ENCODE measurements at places on chromosomes 2 and 18.

GRCh38 chr2:133293544-133294353 is 274.5 kb downstream of the NCKAP5 start:
- no peak for DNase-seq

DNA sequence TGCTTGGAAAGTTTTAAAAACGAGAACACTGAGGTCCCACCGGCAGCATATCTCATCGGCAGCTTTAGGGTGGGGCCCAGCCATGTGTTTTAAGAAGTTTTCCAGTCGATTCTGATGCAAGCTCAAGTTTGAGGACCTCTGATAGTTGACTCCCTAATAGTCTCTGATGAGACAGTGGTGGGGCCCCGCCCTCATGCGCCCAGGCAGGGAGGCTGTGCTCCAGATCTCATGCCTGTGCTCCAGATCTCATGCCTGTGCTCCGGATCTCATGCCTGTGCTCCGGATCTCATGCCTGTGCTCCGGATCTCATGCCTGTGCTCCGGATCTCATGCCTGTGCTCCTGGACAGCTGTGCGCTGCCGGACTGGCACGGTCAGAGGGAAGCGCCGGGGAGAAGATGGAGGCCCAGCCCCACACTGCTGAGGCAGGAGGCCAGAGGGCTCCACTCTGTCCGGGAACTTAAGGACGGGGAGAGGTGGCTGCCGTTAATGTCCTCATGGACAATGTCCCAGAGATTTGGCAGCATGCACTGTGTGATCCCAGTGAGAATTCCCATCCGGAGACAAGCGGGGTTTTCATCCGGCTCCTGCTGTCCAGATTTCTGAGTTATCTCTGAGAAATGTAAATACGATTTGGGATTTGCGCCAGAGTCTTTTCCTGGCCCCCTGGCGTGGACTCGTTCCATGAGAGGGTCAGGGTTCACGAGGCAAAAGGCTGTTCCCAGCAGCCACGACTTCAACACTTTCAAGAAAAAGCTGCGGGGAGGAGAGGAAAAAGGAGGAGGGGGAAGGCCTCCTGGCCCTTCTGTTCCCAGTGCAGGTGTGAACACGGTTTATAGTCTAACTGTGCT is 9.4 kb upstream of the COLEC11 start:
- DNase-seq = no peak

GRCh38 chr18:33729556-33729955 is 151.5 kb downstream of the ASXL3 start:
- no peak for DNase-seq

DNA sequence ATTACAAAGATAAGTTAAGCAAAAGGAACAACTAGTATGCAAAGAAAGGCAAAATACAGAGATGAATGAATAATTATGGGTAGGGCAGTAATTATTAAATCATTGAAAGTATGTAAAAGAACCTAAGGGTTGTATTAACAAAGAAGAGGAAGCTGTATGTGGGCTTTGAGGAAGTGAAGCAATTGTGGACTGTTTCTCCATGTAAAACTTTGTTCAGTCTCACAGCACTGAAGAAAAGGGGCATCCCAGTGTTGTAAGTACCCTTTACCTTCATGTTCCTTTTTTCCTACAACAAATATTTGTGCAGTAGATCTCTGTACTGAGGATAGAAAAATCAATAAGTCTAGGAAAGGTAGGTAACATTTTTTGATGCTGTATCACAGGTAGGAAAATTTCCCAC is 388.7 kb upstream of the NRP2 start:
- no peak for DNase-seq

GRCh38 chr18:4450065-4450658 is 4.9 kb downstream of the DLGAP1 start:
- DNase-seq = no peak

DNA sequence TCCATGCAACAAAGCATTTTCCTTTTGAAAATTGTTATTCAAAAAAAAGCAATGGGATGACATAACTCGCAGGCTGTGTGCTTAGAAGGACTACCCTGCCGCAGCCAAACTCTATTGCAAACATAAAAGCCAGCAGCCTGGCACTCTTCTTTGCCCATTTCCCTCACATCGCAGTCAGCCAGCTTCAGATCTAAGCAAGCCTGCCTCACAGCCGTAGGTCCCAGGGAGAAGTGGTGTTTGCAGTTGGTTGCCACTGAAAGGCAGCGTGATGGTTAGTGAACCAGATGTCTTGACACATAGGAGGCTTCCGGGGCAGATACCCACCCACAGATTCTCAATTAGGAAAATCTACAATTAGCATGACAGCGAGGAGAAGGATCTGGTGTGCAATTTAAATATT is 655.2 kb downstream of the RNF144A start:
- no peak for DNase-seq

- DNase-seq = no peak
Measured at GRCh38 chr18:46273861-46274260, 169.7 kb downstream of the HAUS1 start.
